ENCODE measurements at places on chromosomes 7 and 10. TPM values are rescaled to one million over a fixed set of nuclear protein-coding genes. Genes with fewer than 3 reads are reported as not detected.
A peak's percentile ranks its signal among the peaks of the same experiment; 100 is the strongest.

Gene ZYX
- total RNA-seq, result 439 TPM

DNA sequence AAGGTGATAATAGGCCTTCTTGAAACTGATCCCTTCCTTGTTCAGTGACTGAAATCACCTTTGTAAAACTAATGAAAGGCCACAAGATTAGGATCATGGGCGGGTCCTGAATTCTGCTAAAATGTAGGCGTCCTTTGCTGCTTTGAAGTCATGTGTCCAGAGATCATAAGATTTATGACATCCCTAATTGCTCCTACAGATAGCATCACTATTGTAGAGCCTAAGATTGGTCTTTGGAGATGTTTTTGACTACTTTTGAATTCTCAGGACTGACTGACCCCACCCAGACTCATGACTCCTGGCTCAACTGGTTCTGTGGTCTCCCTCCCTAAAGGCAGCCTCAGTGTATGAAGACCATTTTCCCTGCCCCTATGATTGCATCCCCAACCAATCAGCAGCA is 322.6 kb upstream of the SEMA3D start:
- no peak overlapping the region for H3K27ac ChIP-seq
- H3K4me1 ChIP-seq, result no peaks in the 10 kb centered on the region
- H3K4me3 ChIP-seq, result no peak overlapping the region
- no peak for DNase-seq
- H3K36me3 ChIP-seq, result no peaks in the 10 kb centered on the region

- H3K27me3 ChIP-seq, result no peaks in the 10 kb centered on the region
- H3K27ac ChIP-seq, result no peak overlapping the region
- H3K4me1 ChIP-seq, result no peaks in the 10 kb centered on the region
- DNase-seq, result no peak
- H3K36me3 ChIP-seq, result no peaks in the 10 kb centered on the region
Measured at GRCh38 chr10:3107426-3107961, 40.1 kb downstream of the PFKP start.

Gene PAPOLB
- 0.26 TPM for total RNA-seq

Gene ATG9B
- total RNA-seq, result 3.2 TPM

DNA sequence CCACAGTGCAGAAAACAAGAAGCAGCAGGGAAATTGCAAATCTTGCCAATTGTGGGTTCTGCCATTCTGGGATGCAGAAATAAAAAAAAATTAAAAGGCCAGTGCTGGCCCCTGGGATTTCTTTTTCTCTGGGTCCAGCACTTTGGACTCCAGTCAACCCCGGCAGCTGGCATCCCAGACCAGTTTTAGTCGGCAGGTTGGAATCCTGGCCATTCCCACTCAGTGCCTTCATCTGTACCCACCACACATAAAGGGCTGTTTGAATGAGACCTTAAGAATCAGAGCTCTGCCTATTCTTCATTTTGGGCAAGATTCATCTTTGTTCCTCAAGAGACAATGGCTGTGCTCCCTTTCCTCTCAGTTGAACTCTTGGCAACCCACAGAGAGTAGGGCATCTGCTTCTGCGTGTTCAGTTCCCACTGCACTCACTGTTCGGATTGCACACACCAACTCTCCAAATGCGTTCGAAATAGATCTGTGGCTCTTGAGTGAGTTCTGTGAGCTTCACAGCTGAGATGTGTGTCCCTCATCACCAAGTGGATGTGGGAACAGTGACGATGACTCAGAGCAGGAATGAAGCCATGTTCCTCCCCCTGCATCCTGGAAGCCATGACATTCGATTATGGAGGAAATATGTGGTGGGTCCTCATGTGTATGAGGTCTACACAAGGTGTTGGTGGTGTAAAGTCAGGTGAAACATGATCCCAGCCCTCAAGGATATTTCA is 63.0 kb upstream of the EGFR start:
- H3K27ac ChIP-seq, result no peak overlapping the region
- no peaks in the 10 kb centered on the region for H3K4me1 ChIP-seq
- DNase-seq, result no peak

Gene GRID1
- not detected for total RNA-seq

DNA sequence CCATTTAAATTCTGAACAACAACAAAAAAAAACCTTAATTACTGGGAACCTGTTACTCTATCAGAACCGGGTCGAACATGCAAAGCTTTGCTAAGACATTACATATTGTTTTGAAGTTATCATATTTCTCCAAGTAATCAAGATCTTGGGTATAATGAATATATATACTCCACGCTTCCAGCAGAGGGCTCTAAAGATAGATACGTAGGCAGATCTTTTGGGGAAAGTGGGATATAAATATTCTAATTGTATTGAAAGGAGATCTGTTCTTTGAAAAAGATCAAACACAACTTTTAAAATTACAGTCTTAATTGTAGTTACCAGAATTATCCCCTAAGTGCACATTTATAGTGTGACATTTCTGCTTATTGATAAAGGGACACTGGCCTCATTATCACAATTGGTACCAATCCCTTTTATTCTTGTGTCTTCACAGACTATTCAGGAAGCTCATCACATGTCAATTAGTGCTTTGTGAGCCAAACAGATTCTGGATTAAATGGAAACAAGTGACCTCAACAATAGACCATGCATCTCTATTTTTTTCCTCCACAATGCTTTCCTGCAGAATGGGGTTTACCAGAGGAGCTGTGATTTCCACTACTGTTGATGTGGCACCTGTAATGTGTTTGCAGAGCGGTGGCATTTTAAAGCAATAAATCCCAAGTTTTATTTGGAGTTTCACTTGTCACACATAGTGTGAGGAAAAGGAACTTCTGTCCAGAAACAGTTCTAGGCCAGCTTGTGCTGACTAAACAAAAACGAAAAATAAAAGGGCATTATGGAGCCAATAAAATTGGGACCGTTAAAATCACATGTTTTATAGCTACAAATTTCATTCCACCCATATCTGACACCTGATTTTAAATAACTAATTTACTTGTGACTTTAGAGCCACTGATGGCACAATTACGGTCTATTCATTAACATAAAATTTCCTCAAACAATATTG is 122.4 kb downstream of the CTTNBP2 start:
- no peak overlapping the region for H3K4me3 ChIP-seq
- H3K27me3 ChIP-seq, result no peaks in the 10 kb centered on the region
- no peaks in the 10 kb centered on the region for H3K4me1 ChIP-seq
- H3K27ac ChIP-seq, result no peak overlapping the region
- DNase-seq, result no peak

GRCh38 chr10:43354330-43354635 is 17.2 kb upstream of the FXYD4 start:
- no peak overlapping the region for H3K27ac ChIP-seq
- no peaks in the 10 kb centered on the region for H3K36me3 ChIP-seq
- no peak for DNase-seq
- H3K27me3 ChIP-seq, result peaks cover 22% of the 10 kb centered on the region

- H3K36me3 ChIP-seq, result no peaks in the 10 kb centered on the region
- H3K4me1 ChIP-seq, result peaks cover 19% of the 10 kb centered on the region
- no peaks in the 10 kb centered on the region for H3K27me3 ChIP-seq
- H3K27ac ChIP-seq, result no peak overlapping the region
Measured at GRCh38 chr7:50795831-50796230, 13.1 kb upstream of the GRB10 start.

Gene GRM3
- total RNA-seq, result not detected

DNA sequence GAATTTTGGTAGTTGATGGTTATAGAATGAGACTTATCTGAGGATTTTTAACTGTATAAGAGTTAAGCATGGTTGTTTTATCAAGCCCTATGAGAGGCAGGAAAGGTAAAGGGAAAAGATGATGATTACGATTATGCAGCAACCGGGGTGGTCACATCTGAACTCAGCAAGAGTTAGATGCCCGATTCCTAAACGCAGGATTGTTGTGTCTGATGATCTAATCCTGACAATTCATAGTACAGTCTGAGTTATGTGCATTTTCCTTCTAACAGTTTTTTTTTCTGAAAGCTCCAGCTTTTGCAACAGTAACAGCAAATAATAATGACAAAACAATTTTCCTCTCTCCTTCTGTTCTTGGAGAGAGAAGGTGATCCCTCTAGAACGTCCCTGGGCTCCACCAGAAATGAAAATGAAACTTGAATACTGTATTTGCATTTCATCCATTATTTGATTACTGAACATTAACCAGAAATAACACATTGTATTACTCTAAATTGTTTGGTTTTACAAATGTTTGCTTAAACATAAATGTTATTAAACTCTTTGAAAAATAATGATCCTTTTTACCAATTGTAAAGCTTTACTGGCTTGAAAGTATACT is 176.5 kb upstream of the CCDC6 start:
- no peaks in the 10 kb centered on the region for H3K27me3 ChIP-seq
- peak overlapping the region; percentile 24 for H3K4me3 ChIP-seq
- H3K27ac ChIP-seq, result no peak overlapping the region
- no peak for DNase-seq

DNA sequence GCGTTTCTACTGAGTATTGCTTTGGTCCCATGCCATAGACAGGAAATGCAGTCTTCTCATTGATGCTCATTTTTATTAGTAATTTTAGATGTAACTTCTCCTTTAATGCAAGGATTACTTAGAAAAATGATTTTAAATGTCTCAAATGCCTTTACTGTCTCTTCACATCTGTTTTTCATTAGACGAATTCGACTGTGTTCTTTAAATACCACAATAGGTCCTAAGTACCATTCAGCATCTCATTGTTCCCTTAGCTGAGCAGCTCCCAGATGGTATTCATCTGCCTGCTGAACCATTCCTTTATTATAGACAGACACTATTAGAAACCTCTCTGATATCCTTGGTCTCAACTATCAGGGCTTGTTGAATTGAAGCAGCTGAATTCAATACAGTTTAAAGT is 113.6 kb downstream of the LSMEM1 start:
- no peaks in the 10 kb centered on the region for H3K4me1 ChIP-seq
- H3K4me3 ChIP-seq, result no peak overlapping the region
- DNase-seq, result no peak
- no peaks in the 10 kb centered on the region for H3K36me3 ChIP-seq
- no peak overlapping the region for H3K27ac ChIP-seq
- H3K27me3 ChIP-seq, result no peaks in the 10 kb centered on the region

GRCh38 chr7:1562597-1563051 is 6.6 kb upstream of the TMEM184A start:
- H3K27ac ChIP-seq, result no peak overlapping the region
- DNase-seq, result no peak
- no peaks in the 10 kb centered on the region for H3K27me3 ChIP-seq

Gene HOXA10
- 0.72 TPM for total RNA-seq

DNA sequence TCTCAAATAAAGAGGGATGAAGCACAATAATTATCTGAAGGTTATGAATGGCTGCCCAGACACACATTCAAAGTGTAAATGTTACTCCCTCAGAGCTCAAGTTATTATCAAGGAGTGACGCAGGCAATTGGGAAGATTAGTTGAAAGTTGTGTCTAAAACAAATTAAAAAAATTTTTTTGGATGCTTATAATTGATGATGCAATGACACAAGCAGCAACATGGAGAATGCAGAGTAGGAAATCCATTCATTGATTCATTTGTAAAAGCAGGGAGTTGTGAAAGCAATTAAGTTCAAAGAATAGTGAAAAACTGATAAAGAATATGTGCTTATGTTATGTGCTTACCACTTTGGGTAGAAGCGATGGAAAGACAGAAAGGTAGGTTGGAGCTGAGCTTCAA is 120.4 kb downstream of the CDK6 start:
- DNase-seq, result no peak
- no peak overlapping the region for H3K27ac ChIP-seq
- no peak overlapping the region for H3K4me3 ChIP-seq
